ENCODE measurements at places on chromosomes 2 and 18.

DNA sequence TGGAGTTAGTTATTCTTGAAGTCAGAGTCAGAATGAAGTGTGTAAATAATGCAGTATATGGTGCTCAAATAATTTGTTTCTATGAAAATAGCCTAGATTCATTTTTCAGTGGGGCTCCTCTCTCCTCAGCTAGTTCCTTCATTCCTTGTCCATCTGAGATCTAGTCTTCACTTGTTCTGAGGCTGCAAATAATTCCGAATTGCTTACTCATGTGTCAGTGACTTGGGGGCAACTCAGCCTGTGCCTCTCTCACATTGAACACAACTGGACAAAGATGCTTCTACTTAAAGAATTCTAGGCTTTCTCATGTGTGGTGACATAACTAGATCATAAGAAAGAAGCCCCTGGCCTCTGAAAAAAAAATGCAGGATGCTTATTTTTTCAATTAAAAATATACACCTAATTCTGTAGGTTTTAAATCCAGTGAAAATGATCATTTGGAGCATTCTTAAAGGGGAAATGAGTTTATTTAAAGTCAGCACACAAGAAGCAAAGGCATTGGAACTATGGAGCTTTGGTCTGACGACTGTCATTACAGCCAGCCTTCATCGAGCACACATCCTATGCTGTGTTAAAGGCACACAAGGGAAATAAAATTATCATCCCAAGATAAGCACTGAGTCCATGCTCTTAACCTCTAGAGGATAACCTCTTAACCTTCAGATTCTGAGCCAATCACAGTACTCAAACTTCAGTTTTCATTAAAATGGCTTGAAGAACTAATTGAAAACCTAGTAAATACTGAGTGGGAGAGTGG is 24.8 kb upstream of the SCN7A start:
- DNase-seq = no peak

DNA sequence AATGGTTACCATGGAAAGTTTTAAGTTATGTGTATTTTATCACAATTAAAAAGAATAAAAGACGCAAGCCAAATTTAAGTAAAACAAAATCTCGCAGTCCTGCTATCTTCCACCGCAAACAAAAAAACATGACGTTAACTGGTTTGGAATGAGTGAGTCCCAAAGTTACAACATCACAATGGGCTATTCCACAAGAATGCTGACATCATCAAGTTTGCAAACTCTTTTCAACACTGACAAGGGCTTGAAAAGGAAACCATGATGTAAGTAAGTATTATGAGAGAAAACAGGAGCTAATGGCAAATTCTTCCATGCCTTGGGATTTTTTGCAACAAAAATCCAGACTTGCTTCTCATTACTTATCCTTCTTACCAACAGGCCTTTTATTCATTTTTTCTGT is 31.1 kb downstream of the SIGLEC15 start:
- DNase-seq = no peak

DNA sequence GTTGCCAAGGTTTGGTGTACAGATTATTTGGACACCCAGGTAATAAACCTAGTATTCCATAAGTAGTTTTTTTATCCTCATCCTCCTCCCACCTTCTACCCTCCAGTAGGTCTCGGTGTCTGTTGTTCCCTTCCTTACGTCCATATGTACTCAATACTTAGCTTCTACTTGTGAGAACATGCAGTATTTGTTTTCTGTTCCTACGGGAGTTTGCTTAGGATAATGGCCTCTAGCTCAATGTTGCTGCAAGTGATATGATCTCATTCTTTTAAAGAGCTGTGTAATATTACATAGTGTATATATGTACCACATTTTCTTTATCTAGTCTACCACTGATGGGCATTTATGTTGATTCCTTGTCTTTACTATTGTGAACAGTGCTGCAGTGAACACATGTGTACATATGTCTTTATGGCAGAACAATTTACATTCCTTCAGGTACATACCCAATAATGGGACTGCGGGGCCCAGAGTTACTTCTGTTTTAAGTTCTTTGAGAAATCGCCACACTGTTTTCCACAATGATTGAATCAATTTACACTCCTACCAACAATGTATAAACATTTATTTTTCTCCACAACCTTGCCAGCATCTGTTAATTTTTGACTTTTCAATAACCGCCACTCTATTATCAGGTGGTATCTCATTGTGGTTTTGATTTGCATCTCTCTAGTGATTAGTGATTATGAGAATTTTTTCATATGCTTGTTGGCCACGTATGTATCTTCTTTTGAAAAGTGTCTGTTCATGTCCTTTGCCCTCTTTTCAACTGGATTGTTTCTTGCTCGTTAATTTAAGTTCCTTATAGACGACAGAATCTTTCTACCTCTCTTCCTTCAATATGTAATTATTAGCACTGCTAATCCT is 88.0 kb downstream of the MEMO1 start:
- no peak for DNase-seq

- DNase-seq = no peak
Observed at GRCh38 chr2:12168791-12169388, 422.5 kb downstream of the LPIN1 start.

DNA sequence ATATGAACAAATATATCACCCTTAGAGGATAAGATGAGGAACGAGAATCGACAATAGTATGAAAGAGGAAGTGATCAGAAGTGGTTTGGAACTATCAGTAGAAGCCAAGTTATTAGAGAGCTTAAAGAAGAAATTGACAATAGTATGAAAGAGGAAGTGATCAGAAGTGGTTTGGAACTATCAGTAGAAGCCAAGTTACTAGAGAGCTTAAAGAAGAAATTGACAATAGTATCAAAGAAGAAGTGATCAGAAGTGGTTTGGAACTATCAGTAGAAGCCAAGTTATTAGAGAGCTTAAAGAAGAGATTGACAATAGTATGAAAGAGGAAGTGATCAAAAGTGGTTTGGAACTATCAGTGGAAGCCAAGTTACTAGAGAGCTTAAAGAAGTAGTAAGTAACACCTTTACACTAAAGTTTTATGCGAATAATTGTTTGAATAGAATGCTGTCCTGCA is 175.5 kb downstream of the ZNF407 start:
- DNase-seq = no peak

GRCh38 chr2:217742841-217743240 is 260.0 kb downstream of the TNS1 start:
- no peak for DNase-seq

DNA sequence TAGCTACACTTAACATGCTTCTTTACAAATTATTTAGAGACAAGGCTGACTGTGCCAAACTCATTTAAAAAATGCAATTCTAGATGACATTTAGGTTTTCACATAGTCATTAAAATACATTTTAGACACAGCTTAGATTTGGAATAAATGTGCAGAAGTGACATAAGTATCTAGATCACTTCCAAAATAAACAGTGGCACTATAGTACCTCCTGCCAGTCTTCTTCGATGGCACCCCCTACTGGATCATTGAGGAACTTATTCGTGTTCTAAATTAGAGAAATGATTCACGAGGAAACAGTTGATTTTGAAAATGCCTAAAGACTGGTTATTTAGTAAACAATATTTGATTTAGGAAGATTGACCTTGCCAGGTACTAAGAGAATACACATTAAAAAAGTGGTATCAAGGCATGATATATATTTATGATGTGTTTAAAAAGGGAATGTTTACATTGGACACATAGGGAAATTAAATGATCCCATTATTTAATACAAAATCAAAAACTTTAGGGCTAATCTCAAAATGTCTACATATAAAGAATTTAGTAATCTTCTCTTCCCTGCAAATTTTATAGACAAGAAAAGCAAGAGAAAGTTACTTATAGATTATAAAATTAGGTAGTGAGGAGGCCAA is 323.9 kb downstream of the XIRP2 start:
- DNase-seq = peak; percentile 13

DNA sequence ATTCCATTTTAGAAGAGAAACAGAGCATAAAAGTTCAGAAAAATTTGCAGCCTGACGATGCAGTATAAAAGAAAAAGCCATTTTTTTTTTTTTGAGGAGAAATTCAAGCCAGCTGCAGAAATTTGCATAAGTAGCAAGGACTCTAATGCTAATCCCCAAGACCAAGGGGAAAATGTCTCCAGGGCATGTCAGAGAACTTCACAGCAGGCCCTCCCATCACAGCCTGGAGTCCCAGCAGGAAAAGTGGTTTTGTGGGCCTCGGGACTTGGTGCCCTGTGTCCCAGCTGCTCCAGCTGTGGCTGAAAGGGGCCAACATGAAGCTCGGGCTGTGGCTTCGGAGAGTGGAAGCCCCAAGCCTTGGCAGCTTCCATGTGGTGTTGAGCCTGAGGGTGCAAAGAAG is 325.3 kb upstream of the HNMT start:
- no peak for DNase-seq

- DNase-seq = no peak
Observed at GRCh38 chr18:37567994-37568359, 2.4 kb upstream of the CELF4 start.

GRCh38 chr2:216404010-216404618 is 8.2 kb upstream of the SMARCAL1 start:
- DNase-seq = peak; percentile 61

DNA sequence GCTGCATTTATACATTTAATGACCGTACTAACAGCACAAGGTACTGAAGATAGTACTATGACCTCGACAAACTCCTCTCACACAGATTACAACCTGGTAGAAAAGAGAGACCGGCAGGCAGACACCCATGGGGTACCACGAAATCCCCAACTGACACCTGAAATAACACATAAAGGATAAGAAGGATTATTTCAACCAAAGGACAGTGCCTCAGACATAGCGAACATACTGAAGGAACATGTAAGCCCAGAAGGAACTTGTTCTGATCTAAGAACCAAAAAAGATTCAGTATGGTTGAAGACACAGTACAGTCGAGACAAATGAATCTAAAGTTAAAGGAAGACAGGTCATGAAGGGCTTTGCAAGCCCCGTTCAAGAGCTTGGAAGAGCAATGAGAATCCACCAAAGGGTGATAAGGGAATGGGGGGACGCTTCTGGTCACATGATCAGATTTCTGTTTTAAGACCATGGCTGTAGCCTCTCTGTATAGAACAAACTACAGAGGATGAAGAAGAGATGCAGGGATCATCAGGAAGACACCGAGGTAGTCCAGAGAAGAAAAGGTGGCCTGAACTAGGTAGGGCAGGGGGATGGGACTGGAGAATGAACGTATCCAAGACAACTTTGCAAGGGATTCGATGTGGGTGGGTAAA is 902 bp downstream of the MCFD2 start:
- DNase-seq = no peak

DNA sequence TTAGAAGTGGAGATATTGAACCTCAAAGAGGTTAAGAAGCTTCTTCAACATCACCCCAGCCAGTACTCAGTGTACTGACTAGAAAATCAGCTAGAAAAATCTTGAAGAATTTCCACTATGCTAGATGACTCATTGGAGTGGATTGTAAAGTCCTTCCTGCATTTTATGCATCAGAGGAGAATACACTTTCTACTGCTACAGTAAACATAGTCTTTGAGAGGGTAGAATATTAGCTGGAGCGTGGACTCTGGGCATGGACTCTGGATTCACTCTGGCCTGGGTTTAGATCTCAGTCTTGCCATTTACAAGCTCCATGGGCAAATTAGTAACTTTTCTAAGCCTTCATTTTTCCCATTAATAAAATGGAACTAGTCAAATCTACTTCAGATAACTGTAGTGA is 215.9 kb downstream of the IRS1 start:
- DNase-seq = no peak

- DNase-seq = no peak
Observed at GRCh38 chr18:74546751-74547530, 12.6 kb downstream of the CNDP1 start.

- DNase-seq = peak; percentile 29
Observed at GRCh38 chr2:143686585-143687164, 557.5 kb downstream of the ARHGAP15 start.

DNA sequence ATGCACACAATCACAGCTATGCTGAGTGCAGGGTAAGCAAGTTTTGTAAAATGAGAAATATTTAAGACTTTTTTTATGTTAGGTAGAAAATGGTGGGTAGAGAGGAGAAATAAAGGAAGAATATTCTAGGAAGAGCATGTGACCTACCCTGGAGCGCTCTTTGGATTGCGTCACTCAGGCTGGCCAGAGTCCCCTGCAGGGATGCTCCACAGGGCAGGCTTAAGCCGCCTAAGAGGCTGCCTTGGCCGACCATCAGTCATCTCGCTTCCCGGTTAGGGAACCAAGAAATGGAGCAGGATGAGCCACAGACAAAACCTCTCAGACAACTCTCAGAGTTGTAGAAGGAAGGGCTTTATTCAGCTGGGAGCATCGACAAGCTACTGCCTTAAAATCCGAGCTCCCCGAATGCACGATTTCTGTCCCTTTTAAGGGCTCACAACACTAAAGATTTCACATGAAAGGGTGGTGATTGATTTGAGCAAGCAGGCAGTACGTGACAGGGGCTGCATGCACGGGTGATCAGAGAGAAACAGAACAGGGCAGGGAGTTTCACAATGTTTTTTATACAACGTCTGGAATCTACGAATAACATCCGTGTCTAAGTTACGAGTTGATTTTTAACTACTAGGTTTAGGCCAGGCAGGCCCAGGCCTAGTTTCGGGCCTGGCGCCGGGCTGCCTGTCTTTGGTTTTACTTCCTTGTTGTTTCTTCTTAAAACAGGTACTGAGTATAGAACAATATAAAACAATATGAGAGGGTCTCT is 1072.0 kb downstream of the CBLN2 start:
- DNase-seq = no peak

- DNase-seq = no peak
Observed at GRCh38 chr2:67048314-67048713, 348.8 kb upstream of the ETAA1 start.

- no peak for DNase-seq
Observed at GRCh38 chr2:8412082-8412481, 269.8 kb upstream of the ID2 start.

DNA sequence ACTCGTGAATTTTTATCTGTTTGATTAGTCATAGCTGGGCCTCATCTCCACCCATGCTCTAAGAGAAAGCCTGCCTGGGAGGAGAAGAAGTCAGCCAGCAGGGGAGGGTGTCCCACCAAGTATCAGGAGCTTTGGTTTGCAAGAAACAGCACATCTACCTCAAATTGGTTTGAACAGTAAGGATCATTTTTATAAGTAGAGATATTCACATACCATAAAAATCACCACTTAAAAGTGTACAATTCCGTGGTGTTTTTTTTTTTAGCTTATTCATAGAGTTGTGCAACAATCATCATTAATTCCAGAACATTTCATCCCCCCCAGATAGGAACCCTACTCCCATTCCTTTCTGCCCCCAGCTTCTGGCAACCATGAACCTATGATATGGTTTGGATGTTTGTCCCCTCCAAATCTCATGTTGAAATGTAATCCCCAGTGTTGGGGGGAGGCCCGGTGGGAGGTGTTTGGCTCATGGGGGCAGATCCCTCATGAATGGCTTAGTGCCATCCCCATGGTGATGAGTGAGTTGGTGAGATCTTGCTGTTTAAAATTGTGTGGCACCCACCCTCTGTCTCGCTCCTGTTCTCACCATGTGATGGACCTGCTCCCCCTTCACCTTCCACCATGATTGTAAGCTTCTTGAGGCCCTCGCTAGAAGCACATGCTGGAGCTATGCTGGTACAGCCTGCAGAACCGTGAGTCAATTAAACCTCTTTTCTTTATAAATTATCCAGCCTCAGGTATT is 36.2 kb upstream of the HS6ST1 start:
- DNase-seq = no peak

- no peak for DNase-seq
Observed at GRCh38 chr2:48438266-48438665, 91.7 kb upstream of the STON1 start.

GRCh38 chr2:239371726-239372686 is 28.8 kb downstream of the HDAC4 start:
- no peak for DNase-seq

All from CD4-positive, alpha-beta T cell treated with Interleukin-12 subunit alpha and Interleukin-12 subunit beta, for 1 hour (primary cell).